Thymus (tissue), 14 donors: ENCODE measurements at places on chromosomes 5 and 9.

GRCh38 chr9:71271602-71272001 lies 150.2 kb upstream of the TRPM3 start:
- H3K27me3 ChIP-seq, result no peaks in the 10 kb centered on the region
- no peak overlapping the region for H3K27ac ChIP-seq
- DNase-seq, result no peak
- H3K4me1 ChIP-seq, result no peaks in the 10 kb centered on the region

- no peak for DNase-seq
- H3K4me1 ChIP-seq, result no peaks in the 10 kb centered on the region
- no peaks in the 10 kb centered on the region for H3K36me3 ChIP-seq
- no peaks in the 10 kb centered on the region for H3K27me3 ChIP-seq
- no peak overlapping the region for H3K27ac ChIP-seq
Measured at GRCh38 chr5:139964266-139964993, 78.7 kb downstream of the NRG2 start.

DNA sequence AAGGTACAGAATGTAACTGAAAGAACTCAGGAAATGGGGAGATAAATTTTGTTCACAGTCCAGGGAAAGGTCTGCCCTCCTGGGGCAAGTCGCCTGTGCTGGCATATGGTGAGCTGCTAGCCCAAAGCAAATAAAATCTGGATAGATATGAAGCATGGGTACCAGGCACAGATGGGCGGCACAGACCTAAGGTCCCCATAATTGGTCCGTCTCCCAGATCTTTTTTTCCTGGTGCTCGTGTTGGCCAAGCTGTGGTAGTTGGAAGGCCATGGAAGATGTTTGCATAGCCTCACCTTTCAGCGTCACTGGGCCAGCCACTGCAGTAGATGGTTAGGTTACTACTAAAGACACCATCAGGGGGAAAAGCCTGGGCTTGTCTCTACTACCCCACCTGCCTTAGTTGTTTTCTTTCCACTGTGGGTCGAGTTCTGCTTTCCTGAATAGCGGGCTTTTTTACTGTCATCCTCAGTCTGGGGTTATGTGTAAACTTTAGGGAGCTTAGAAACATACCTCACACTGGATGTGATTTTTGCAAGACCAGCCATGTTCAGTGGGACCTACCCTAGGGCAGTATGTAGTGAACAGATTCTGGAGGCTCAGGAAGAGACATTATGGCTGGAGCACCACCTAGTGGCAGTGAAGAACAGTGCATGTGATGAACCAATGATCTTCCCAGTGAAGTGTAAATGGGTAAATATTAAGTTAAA lies 24.2 kb upstream of the GLRX start:
- peak; percentile 44 for DNase-seq
- H3K4me3 ChIP-seq, result no peak overlapping the region
- no peaks in the 10 kb centered on the region for H3K36me3 ChIP-seq
- H3K27ac ChIP-seq, result no peak overlapping the region
- no peaks in the 10 kb centered on the region for H3K27me3 ChIP-seq
- H3K4me1 ChIP-seq, result peaks cover 6% of the 10 kb centered on the region

DNA sequence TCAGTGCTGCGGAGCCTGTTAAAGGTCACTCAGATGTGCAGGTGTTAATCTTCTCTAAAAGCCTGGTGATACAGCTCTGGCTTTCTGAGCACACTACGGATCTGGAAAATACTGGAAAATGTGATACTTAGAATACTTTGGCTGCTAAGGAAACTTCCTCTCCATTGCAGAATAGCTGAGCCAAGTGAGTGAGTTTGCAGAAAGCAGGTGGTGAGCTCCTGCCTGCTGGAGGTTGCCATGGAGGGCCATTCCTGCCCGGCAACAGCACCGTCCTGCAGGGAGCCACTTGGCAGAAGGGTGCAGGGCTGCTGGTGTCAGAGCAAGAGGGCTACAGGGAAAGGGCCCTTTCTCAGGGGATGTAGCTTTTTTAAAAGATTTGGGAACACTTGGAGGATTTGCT lies 40.7 kb downstream of the SECISBP2 start:
- H3K27ac ChIP-seq, result no peak overlapping the region
- peaks cover 92% of the 10 kb centered on the region for H3K36me3 ChIP-seq
- H3K4me1 ChIP-seq, result no peaks in the 10 kb centered on the region
- H3K27me3 ChIP-seq, result no peaks in the 10 kb centered on the region
